Activated T-cell treated with anti-CD3 and anti-CD28 coated beads, Interleukin-2, amount 50 U/mL, for 48 hours (primary cell): ENCODE measurements at places on chromosomes 3 and 15.

GRCh38 chr15:40323239-40323952 is at the start of gene INAFM2:
INAFM2 (plus strand) TSS chr15:40323692; CDS start chr15:40324056, 364 bp downstream.
- DNase-seq, result peak; percentile 94

GRCh38 chr3:146403792-146404191 is 65.6 kb downstream of the PLSCR2 start:
- DNase-seq, result no peak

DNA sequence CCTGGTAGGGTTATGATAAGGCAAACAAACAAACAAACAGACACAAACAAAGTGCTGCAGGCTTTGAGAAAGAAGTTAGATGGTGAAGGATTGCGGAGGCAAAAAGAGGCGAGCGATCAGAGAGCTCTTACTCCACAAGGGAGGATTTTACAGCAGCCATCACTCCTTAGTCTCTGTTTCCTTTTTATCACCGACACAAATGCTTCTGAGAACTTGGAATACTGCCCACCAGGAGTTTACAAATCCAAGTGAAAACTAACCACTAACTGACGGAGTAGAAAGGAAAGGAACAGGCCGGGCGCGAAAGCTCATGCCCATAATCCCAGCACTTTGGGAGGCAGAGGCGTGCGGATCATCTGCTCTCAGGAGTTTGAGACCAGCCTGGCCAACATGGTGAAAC is 35.6 kb upstream of the GPR160 start:
- DNase-seq, result no peak

DNA sequence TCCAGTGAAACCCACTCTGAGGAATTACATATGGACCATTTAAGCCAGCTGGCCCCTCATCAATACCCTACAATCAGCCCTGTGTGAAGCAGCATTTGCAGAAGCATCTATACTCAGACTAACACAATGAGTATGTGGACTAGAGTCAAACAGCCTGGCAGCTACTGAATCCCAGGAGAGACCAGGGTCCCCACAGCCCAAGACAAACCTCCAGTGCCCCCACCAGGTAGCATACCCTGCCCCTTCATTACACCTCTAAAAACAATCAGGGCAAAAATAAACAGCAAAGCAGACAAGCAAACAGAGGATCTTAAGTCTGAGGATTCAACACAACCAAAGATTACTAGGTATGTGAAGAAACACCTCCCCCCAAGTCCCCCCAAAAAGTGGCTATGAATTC is 157.4 kb downstream of the LEKR1 start:
- DNase-seq, result no peak

DNA sequence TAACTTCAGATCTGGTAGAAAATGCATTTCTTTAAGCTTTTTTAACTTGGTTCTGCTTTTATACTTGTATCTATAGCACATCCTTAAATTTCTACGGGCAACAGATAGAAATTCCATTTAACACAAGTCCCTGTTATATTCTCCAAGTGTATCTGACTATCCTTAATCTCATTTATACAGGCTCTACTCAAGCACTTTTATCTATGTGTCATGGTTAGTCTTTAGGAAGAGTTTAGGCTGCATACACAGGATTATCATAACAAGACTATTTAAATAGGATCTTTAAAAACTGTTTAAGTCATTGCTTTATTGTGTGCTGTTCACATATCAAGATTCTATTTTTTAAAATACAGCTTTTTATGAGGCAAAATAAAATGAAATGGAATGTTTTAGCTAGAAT is 52.7 kb downstream of the SETD5 start:
- no peak for DNase-seq

DNA sequence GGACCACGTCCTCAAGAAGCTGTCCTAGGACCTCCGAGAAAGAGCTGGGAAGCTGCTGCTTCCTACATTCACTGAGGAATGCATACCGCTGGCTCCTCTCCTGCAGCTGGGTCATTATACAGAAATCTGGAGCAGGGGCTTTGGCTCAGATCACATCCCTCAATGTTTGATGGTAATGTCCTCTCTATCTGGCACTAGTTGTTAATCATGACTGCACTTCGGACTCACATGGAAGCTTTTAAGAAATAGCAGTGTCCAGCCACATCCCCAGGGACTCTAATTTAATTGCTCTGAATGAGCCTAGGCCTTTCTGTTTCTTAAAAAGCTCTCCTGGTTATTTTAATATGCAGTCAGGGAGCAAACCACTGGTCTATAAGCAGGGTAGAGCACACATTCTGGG is 25.7 kb upstream of the MYRIP start:
- DNase-seq, result no peak

DNA sequence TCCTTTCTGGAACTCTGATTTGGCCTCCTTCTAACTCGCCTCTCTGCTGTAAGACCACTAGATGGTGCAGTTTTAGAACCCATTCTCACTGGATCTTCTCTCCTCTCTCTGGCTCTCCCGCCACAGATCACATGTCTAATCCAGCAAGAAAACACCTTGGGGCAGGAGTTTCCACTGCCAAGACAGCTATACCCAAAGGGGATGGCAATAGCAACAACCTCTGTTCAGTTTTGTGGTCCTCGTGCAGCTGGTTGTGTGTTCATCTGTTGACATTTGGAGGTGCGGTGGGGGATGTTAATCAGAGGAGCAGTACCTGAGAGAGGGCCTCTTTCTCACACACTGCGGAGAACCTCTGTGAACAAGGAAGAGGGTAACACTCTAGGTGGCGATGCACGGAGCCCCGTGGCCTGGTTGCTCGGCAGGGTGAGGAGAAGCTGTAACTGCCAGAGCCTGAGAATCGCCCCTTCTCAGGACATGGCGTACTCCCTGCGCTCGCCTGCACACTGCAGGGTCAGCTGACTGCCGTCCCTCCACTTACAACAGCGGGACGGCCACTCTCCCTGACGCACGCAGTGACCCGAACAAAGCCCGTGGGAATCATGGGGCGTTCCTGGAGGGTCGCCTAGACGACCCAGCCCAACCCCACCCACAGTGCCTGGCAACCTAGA is at the start of gene TEX55:
TSS of gene TEX55 (plus strand) at position 666 of the 668 bp plus-strand sequence. CDS start 25 bp downstream, outside the sequence.
- DNase-seq, result peak; percentile 26

GRCh38 chr3:59970376-59970775 is 920.6 kb upstream of the CFAP20DC start:
- no peak for DNase-seq

DNA sequence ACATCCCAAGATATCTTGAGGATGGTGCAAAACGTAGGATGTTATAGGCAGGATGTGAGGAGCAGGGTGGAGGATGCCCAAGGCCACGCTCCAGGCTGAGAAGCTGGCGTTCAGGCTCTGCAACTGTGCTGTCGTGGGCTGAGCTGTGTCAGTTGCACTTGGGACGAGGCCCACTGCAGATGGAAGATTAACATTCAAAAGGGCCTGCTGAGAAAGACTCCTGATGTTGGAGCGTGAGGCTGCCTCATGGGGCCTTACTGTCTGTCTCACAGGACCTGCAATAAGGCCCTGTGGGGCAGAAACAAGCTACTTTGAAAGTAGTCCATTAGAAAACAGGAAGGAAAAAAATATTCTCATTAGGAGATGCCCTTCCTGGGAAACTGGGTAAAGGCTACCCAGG is 60.6 kb upstream of the SEC61A1 start:
- DNase-seq, result no peak

GRCh38 chr15:31842532-31843195 is 187.7 kb upstream of the CHRNA7 start:
- DNase-seq, result no peak

- DNase-seq, result no peak
These were observed 185.2 kb downstream of the GHSR start for GRCh38 chr3:172262991-172263608.

- DNase-seq, result no peak
These were observed 405.0 kb upstream of the TPM1 start for GRCh38 chr15:62637574-62637897.

DNA sequence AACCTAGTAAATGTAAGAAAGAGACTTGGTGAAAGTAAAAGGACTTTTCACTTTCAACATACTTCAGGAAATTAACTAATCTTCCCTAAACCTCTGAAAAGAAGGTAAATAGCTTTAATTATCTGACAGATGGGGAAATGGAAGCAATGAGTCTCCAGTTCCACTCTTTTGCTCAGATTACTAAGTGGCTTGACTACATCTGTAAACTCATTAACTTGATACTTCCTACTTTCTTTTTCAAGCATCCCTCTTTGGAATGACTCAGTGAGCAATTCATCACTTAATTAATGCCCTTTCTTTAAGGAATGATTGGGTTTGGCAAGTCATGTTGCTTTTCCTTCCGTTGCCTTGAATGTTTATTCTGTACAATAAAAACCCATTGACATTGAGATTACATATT is 234.2 kb downstream of the GRM7 start:
- no peak for DNase-seq

- DNase-seq, result no peak
These were observed 283.7 kb upstream of the ICE2 start for GRCh38 chr15:60762638-60763037.

DNA sequence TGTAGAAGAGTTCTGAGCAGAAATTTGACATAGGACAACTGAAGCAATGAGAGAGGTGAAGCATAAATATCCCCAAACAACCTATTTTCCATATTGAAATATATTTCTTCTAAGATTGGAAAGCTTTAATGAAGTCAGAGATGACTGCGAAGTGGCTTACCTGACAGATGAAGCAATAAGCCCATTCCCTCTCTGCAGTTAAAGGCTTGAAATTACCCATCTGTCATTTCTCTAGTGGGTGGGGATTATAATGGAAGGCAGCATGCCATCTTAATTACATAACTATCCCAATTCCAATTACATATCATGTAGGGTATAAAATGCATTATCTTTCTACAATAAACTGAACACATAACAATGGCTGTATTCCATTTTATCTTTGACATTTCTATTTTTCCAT is 1070.5 kb downstream of the SI start:
- DNase-seq, result no peak

DNA sequence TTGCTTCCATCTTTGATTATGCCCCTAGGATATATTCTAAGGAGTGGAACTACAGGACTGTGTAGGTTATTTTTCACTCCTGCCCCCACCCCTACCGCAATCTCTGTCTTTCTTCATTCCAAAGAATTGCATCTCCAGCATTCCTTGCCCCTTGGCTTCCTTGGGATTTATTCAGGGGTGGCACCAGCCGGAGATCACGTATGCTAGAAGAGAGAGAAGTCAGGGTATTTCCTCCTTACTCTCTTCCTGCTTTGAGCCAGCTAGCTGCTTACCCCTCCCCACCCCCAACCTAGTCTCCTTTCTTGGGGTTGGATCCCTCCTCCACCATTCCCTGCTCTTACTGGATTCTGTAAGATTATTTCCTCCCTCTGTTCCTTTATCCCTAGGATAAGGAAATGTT is 35.0 kb upstream of the DENND4A start:
- peak; percentile 20 for DNase-seq

- DNase-seq, result no peak
These were observed 956.7 kb downstream of the TUSC7 start for GRCh38 chr3:117666325-117666724.

GRCh38 chr3:66268864-66269263 is 48.1 kb downstream of the SLC25A26 start:
- DNase-seq, result no peak

- no peak for DNase-seq
These were observed 1.0 kb upstream of the IGF2BP2 start for GRCh38 chr3:185825639-185826481.

GRCh38 chr3:55118451-55118850 is 190.6 kb upstream of the LRTM1 start:
- no peak for DNase-seq

GRCh38 chr3:195565716-195566115 is 18.0 kb downstream of the APOD start:
- no peak for DNase-seq

- no peak for DNase-seq
These were observed 57.5 kb downstream of the SCN11A start for GRCh38 chr3:38994251-38994650.

- no peak for DNase-seq
These were observed 118.4 kb upstream of the FLNB start for GRCh38 chr3:57889807-57890206.

GRCh38 chr3:61331929-61332552 is 80.8 kb upstream of the FHIT start:
- DNase-seq, result no peak

DNA sequence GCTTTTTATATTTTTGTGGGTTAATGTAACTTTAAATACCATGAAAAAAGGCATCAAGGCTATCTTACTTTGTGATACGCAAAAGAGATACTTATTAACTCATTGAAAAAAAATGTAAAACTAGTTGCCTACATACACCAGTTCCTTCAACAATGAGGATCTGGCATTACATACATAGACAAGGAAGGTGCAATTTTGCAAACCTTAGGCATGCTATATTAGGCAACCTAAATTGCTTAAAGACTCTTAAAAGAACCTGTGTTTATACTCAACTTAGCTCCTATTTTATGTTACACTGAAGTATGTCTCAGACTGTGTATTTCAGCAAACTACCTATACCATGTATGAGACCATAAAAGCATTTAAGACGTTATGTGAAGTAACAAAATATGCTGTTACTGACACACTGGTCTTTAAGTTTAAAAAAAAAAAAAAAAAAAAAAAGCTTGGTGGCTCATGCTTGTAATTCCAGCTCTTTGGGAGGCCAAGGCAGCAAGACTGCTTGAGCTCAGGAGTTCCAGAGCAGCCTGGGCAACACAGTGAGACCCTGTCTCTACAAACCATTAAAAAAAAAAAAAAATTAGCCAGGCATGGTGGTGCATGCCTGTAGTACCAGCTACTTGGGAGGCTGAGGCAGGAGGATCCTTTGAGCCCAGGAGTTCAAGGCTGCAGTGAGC is 9.1 kb downstream of the TASOR start:
- DNase-seq, result no peak

DNA sequence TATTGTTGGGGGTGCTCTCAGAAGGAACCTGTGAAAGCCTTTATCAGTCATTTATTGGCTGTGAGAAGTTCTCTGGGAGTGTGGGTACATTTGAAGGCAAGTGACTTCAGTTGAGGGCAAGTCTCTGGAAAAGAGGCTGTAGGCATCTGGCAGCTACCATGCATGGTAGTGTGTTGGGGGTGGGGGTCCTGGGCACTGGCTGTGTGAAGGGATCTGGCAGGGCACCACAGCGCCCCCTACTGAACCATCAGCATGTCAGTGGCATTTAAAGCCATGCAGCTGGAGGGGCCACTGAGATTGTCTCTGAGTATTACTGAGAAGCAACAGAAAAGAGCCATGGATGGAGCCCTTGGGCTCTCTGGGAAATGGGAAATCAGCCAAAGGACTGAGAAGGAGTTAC is 30.6 kb downstream of the CRTAP start:
- peak; percentile 51 for DNase-seq
